ENCODE measurements at places on chromosomes 4 and X. TPM values are rescaled to one million over a fixed set of nuclear protein-coding genes. Genes with fewer than 3 reads are reported as not detected.

The SERPINA7 gene
- total RNA-seq, result not detected

The GUCY2F gene
- not detected for total RNA-seq

The IL21 gene
- total RNA-seq, result not detected

The RHOXF2 gene
- total RNA-seq, result not detected

The TEC gene
- 4.7 TPM for total RNA-seq

The YIPF7 gene
- total RNA-seq, result 2.5 TPM

Data from parietal lobe (tissue), 2 donors.